ENCODE measurements at places on chromosomes 6 and 20.

GRCh38 chr6:150256618-150257272 is 112.1 kb upstream of the IYD start:
- DNase-seq, result no peak

DNA sequence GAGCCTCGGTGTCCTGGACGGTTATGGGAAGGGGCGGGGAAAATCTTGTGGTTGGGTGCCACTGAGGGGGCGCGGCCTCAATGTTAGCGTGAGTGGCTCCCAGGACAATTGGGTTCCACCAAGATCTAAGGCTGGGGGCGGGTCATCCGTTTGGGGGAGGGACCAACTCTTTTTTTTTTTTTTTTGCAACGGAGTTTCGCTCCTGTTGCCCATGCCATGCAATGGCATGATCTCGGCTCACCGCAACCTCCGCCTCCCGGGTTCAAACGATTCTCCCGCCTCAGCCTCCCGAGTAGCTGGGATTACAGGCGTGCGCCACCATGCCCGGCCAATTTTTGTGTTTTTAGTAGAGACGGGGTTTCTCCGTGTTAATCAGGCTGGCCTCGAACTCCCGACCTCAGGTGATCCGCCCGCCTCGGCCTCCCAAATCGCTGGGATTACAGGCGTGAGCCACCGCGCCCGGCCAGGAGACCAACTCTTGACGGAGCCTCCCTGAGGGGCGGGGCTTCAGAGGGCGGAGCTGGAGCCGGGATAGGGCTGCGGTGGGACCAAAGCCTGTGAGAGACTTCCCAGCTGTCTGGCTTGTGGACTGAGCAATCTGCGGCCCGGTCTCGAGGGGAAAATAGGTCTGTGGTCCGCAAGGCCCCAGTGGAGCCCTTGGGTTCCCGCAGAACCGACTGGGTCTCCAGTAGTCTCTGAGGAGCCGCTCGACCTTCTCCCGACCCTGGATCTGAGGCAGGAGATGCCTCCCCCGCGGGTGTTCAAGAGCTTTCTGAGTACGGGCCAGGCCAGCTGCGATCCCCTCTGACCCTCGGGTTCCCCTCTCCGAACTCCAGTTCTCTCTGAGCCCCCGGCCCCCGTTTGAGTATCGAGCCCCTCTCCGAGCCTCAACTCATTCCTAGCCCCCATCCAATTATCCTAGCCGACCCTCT is 1.1 kb downstream of the SPAG4 start:
- peak; percentile 94 for DNase-seq

- no peak for DNase-seq
These were observed 104.6 kb downstream of the DTD1 start for GRCh38 chr20:18692447-18692846.

DNA sequence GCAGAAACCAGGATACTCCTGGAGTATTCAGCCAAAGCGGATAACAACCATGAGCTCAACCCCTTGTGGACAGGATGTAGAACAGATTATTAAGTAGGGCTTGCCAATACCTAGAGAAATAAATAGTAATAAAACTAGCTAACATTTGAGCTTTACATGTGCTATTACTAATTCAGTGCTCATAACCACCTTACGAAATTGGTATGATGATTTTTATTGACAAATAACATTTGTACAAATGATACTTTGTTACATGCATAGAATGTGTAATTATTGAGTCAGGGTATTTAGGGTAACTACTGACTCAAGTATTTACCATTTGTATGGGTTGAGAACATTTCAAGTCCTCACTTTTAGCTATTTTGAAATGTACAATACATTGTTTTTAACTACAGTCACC is 287.9 kb downstream of the CDC5L start:
- no peak for DNase-seq

- no peak for DNase-seq
These were observed 192.6 kb downstream of the ERMARD start for GRCh38 chr6:169944061-169944337.

DNA sequence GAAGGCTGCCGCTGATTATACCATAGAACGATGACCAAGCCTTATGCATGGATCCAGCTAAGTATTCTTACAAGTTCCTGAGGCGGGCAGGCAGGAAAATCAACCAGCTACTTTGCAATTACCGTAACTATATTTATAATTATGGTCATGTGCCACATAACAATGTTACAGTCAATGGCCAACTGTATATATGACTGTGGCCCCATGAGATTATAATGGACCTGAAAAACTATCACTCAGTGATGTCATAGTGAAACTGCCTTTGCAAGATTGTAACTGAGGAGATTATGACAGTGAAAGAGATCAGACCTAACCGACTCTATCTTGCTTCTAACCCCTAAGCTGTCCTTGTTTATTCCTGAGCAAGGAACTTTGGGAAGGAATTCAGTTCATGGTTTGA is 33.1 kb upstream of the FAM135A start:
- DNase-seq, result no peak

DNA sequence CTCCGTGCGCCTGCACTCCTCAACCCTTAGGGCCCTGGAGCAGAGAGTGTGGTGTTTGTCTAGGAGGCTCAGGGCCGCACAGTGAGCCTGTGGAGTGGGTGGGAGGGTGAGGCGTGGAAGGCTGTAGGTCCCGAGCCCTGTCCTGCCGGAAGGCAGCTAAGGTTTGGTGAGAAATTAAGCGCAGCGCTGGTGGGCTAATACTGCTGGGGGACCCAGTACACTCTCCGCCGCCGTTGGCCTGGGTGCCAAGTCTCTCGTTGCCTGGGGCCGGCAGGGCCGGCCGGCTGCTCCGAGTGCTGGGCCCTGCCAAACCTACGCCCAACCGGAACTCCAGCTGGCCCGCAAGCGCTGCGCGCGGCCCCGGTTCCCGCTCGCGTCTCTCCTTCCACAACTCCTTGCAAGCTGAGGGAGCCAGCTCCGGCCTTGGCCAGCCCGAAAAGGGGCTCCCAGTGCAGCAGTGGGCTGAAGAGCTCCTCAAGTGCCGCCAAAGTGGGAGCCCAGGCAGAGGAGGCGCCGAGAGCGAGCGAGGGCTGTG is 40.4 kb upstream of the MCUR1 start:
- DNase-seq, result no peak

- no peak for DNase-seq
These were observed 51.3 kb upstream of the NRN1 start for GRCh38 chr6:6058054-6058444.

DNA sequence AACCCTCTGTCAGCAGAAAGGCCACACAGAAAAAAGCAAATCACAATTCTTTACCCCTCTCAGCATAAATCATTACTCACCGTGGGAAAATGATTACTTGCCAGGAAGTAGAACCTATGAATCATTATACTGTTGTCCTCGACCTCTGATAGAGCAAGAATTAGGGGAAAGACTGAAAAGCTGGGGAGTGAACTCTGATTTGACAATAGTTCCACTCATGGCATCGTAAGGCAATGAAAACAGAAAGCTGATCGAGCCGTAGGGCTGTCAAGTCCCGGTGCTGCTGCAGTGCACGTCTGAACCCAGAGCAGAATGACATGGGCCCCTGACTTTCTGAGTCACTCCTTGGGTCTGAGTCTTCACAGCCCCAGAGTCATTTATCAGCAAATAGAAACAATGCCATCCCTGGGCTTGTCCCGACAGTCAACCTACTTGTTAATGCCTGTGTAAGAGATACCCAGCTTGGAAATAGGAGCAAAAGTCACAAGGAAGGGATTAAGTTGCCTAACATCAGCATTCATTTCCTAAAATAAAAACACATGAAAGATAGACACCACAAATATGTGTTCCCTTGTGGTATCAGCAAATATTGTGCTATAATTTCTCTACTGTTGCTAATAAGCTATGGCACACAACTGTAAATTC is 224.8 kb upstream of the MARCKS start:
- peak; percentile 71 for DNase-seq

DNA sequence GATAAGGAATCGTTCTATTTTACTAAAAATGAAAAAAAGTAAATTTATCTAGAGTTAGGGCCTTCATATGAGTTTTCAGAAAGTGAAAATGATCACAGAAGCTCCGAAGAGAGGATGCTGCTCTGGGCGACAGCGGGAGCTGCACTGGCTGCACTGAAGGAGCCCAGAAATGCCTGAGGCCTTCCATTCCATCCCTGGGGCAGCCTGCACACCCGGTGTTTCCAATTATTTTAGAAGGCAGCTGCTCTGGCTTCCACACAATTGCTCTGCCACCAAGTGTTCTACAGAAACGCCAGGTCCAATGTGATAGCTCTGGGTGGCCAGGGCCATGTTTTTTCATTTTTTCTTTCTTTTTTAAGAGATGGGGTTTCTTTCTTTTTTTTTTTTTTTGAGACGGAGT is 3.6 kb downstream of the DTNBP1 start:
- DNase-seq, result no peak

DNA sequence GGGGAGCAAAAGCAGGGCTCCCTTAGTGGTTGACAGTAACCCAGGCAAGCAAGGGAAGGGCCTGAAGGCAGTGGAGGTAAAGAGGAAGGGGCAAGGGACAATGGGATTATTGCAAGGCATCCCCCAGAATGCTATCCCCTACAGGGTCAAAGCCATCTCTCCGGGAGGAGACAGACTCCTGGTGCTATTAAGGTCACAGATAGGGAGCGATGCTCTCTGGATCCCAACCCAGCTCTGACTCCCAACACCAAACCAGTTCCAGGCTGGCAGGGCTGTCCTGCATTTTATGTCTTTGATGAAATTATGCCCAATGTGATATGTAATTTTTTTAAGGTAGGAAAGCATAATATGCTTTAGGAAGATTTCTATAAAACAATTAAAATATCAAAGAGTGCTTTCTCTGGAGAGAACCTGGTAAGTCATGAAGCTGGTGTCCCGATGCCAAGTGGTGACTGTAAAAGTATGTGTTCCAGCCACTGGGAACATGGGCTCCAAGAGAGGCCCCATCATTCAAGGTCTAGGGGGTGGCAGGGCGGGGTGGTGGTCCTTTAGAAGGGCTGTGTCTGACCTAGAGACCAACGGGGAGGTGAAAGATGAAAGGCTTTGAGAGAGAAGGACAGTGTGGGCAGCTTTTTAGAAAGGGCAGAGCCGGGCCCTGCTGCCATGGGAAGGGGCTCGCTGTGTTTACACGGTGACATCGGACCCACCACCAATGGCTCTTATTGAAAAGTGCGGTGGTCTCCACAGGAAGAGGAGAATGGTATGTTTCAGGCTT is 276.5 kb downstream of the CDC5L start:
- no peak for DNase-seq

DNA sequence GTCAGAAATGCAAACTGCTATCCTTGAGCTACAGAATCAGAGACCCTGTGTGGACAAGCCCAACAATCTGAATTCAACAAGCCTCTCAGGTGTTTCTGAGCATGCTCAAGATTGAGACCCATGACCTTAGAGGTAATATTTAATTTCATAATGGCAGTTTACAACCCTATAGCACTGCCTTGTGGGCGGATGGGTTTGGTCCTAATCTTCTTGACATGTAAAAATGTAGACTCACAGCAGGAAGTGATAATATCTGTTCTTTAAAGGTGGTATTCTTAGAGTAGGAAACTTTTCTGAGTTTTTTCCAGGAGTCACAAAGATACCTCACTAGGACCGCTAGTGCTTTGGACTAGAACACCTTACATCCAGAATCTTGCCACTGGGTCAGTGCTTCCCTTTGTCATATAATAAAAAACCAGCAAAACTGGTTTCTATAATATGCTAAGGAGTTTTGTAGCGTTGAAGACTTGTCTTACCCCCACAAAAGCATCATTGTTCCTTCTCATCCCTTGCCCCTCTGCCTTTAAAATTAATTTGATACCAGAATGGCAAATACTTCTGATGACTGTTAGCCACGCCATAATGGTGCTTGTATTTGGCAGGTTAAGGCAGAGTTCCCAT is 52.6 kb downstream of the E2F3 start:
- no peak for DNase-seq

DNA sequence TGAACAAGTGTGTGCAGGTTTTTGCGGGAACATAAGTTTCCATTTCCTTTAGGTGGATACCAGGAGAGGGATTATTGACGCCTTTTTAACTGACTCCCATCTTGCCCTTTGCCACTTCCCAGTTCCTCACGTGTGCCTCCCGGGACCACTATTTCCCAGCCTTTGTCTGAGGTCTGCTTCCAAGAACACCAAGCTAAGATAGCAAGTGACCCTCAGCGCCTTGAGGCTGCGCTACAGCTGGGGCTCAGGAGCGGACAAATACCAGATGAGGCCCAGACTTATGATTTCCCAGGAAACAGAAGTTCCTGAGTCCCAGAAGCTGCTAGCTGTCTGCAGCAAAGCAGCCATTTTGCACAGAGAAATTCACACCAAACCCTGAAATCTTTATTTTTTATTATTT is 216.7 kb downstream of the SYNDIG1 start:
- DNase-seq, result no peak

DNA sequence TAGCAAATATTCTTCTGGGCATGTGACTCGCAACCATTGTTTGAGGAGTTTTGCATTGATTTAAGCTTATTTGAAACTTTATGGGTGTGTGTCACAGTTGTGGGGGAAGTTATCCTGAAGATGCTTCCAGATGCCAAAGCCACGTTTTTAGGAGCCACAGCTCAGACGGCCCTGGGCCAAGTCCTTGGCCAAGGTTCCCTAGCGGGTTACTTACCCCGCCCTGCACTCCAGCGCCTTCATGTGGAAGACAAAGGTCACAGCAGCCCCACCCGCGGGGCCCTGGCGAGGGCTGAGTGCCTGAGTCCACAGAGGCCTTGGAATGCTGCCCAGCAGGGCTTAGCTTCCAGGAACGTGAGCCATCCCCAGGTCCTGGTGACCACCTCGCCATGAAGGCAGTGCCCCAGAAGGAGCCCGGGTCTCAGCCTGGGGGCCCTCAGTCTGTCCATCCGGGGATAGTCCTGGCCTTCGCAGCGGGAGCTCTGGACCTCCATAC is 308.3 kb downstream of the CDH4 start:
- DNase-seq, result no peak

GRCh38 chr6:151110576-151110905 is 129.2 kb upstream of the AKAP12 start:
- DNase-seq, result no peak

DNA sequence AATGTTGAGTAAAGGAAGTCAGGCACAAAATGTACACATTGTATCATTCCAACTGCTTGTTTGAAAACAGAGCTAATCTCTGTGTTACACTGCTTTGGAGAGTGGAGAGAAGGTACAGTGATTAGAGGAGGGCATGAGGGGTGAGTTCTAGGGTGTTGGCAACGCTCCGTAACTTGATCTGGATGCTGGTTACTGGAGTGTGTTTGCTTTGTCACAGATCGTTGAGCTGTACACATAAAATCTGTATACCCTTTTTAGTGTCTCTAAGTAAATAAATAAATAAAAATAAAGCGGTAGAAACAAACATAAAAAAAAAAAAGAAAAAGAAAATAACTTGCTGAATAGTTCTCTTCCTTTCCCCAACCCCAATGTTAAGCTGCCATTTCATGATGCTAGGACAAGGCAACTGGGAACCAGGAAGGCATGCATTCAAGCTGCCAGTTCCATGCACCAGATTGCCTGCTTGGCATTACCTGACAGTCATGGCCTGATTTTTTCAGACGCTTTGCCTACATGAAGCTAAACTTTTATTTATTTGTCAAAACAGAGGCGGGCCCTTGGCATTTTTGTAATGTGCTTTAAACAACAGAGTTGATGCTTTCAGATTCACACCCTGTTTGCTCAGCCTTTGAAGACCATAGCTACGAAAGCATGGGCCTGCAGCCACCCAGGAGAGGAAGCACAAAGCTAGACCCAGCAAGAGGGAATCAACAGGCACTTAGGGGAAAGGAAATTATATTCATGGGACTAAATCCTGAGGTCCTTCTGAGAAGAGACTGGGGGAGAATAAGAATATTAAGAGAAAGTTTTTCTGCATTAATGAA is 21.2 kb downstream of the TNFRSF21 start:
- DNase-seq, result no peak

Measured in tibial artery (tissue), 4 donors.